ENCODE measurements at places on chromosomes 6 and 20.

GRCh38 chr6:40485795-40486194, 101.4 kb downstream of the LRFN2 start:
- DNase-seq: no peak

DNA sequence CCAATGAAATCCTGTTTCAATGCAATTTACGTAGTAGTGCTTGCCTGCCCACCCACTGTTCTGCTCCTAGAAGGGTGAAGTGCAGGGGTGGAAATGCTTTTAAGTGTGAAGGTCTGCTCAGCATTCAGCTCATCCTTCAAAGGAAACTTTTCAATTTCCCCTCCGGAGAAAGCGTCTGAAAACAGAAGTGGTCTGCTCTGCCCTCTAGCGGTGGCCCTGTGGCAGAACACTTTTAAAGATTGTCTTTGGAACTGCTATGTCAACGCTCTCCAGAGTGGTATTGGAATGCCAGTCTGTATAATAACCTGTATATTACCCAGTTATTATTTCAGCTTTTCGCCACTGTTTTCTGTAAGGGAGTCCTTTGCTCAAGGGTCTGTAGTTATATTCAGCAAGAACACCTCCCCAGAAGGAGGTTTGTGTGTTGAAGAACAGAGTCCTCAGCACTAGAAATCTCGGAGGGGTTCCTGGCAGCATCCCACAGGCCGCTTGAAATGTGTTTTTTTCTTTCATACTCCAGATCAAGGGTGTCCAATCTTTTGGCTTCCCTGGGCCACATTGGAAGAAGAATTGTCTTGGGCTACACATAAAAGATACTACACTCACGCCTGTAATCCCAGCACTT, 63.1 kb upstream of the KLHL31 start:
- peak; percentile 70 for DNase-seq

GRCh38 chr20:36202891-36203338, 33.4 kb upstream of the AAR2 start:
- peak; percentile 83 for DNase-seq

- DNase-seq: no peak
These were observed 16.2 kb downstream of the USP49 start for GRCh38 chr6:41878961-41879405.

DNA sequence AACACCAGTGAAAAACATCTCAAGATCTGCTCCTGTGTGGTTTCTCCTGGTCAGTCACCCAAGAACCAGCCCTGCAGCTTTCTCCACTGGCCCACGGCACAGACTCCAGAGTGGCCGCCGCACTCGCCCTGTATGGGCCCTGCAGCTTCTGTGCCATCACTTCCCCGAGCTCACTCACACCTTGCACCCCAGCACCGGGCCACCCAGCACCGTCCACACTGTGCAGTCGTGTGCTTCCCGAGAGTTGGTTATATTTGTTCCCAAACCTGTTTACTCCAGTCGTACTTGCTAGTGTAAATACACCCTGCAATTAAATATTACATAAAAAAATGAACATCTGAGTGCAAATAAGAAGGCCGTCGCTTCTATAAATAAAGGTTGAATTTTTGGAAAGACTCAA, 341.7 kb downstream of the CDH26 start:
- DNase-seq: no peak

GRCh38 chr20:15257569-15257870, 920.1 kb upstream of the FLRT3 start:
- DNase-seq: no peak

All from activated CD8-positive, alpha-beta T cell treated with anti-CD3 and anti-CD28 coated beads for 36 hours (primary cell).